MM.1S (cell line): ENCODE measurements at places on chromosomes 1 and 21.

DNA sequence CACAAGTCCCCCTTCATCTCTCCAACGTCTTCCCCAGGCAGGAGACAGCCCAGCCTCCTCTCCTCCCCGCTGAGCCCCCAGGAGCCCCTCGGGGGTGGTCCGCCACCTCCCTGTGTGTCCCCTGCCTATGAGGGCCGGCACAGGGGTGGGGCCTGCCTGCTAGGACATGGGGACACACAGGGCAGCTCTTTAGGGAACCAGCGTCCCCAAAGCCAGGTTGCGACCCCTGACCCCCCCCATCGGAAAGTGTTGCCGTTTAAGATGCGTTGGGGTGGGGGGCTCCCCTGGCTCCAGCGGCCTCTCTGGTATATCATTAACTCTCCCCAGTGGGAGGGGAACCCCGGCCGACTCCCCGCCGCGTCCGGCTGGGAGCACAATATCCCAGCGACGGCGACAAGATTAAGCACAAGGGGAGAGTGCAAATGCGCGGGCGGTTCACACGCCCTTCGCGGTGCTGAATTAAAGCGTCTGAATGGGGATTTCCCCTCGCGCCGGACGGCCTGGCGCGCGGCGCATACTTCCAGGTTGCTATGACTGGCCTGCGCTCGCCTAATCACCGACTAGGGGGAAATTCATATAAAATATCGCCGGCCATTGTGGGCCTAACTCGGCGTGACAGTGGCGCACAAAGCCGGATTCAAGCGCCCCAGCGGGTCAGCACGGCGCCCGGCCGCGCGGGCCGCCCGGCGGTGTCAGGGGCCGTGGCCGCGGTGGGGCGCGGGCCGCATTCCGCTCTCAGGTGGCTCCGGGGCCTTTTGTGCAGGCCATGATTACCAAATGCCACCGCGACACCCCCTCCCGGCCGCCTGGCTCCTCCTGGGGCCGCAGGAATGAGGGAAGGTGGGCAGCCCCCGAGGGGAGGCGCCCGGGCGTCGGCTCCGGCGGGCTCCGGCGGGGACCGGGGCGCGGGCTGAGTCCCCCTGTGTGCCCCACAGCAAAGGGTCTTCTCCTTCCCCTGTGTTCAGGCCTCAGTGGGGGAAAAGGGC lies 30.9 kb downstream of the WNT3A start:
- no peak for DNase-seq

DNA sequence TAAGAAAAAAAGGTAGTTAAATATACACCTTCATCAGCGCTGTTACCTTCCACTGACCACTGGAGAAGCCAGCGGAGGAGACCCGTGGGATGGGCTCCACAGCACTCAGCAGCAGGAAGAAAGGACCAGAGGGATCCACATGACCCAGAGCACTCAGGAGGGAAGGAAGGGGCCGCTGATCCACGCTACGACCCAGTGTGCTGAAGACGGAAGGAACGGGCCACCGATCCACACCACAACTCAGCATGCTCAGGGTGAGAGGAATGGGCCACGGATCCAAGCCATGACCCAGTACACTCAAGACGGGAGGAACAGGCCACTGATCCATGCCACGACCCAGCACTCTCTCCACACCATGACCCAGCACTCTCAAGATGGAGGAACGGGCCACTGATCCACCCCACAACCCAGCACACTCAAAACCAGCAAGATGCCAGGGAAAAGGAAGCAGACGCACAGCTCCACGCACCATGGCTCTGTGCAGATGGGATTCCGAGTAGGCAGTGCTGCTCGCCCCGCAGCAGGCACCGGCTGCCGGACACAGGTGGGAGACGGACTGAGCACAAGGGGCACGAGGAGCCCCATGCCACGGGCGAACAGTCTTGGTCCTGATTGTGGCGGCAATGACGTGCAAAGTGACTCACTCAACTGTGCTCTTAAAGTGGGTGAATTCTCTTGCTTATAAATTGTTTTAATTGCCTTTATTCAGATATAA lies 8.7 kb downstream of the WRAP73 start:
- no peak for DNase-seq

DNA sequence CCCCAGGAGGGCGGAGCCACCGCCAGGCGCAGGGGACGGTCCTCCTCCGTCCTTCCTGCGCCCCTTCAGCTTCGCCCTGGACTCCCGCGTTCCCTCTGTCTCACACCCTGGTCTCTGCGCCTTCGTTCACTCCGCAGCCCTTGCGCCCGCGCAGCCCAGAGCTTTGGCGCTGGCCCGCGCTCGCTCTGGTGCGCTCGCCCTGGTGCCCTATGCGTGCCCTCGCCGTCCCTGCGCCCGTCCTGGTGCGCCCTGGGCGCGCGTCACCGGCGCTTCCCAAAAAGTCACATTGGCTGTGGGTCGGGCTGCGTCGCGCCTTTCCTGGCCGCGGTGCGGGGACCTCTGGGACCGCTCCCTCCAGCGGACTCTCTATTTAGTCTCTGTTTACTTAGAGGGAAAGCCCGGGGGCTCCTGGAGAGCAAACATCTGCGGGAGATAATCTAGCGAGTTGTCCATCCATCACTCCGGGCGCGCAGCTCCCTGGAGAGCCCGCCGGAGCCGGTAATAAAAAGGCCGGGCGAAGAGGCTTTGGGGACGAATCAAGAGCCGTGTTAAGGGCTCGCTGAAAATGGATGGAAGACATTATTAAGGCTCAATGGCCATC lies 178.6 kb downstream of the PRDM16 start:
- DNase-seq = no peak

GRCh38 chr21:33691945-33692603 lies 49.8 kb downstream of the ITSN1 start:
- DNase-seq = peak; percentile 7

DNA sequence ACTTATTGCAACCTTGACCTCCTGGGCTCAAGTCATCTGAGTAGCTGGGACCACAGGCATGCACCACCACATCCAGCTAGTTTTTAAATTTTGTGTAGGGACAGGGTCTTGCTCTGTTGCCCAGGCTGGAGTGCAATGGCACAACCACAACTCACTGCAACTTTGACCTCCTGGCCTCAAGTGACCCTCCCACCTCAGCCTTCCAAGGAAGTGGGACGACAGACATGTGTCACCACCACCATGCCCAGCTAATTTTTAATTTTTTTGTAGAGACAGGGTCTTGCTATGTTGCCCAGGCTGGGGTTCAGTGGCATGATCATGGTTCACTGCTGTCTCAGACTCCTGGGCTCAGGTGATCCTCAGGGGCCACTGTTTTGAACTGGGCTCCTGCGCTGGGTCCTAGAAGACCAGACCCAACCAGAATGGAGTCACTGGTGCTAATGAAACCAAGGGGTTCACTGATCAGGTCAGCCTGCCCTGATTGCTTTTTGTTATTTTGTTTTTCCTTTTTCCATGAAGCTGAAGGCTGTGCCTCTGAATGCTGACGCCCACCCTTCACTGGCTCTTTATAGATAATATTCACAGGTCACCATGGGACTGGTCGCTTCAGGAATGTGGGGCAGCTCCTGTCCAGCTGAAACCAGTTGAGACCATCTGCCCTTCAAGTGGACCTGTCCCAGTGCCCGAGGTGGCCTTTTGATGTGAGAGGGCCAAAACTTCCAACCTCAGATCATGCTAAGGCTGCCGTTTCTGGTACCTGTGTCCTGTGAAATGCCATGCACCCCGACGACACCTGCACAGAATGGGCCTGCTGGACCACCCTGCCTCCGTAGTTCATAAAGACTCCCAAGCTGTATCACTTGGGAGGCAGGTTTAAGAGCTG lies 4.9 kb downstream of the TRIM17 start:
- no peak for DNase-seq

DNA sequence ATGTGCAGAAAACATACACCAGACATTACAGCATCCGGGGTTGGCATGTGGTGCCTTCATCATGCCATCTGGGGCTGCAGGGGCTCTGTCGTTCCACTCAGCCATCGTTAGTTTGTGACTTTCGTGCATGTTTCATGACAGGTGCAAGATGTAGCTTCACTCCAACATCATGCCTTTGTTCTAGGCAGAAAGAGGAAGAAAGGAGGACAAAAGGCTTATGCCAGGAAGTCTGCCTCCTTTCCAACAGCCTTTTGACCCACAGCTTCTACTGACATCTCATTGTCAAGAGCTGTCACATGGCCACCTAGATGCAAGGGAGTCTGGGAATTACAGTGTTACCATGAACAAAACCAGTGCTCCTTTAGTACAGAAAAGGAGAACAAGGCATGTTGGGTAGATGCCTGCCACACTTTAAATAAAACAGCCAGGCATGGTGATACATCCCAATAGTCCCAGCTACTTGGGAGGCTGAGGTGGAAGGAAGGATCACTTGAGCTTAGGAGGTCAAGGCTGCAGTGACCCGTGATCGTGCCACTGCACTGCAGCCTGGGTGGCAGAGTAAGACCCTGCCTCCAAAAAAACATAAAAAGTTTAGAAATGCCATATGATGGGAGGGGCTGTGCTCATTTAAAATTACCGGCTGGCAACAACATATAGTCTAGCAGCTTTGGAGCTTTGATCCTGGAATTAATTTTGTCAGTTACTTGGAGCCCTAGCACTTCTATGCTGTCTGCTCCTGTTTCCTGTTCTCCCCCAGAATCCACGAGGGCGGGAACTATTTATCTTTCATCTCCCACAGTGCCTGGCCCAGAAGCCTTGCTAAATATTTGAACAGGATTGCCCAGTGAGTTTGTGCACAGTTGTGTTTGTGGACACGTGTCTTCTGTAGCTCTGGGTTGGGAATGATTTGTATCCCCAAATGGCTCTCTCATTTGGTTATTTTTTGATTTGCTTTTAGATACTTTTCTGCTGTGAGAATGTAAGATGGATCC lies 7.4 kb downstream of the DOP1B start:
- DNase-seq = no peak

DNA sequence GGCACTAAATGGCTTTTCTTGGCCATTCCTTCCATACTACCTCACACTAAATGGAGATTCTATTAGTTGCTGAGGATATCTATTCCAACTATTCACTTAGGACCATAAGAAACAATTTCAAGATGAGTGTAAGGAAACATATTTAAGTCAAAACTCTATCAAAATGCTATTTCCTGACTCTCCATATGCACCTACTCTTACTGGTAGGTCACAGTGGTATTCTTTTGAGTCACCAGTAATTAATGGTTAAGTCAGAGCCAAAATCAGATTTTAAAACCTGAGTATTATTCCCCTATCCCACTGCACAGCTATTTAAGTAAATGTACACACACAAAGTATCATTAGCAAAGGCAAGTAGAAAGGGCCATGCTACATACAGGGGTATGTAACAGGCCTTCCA lies 50.3 kb downstream of the ARID4B start:
- DNase-seq = no peak

DNA sequence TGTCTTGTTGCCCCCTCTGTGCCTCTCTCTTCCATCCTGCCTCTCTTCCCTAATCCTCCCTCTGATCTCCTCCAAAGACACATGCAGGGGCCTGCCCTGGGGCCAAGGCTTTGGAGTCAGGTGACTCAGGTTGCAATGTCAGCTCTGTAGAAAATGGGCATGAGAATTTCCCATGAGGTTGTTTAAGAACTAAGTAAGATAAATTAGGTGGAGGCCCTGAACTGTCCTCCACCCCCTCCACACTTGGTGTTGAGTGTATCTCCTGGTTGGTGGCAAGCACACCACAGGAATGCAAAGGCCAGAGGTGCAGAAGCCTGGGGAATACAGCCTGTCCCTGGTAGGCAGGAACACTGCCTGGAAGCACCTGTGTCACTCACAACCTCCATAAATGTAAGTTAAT lies 63.9 kb upstream of the GRIK3 start:
- DNase-seq = no peak

GRCh38 chr1:224431726-224432125 lies 2.9 kb downstream of the WDR26 start:
- DNase-seq = no peak

DNA sequence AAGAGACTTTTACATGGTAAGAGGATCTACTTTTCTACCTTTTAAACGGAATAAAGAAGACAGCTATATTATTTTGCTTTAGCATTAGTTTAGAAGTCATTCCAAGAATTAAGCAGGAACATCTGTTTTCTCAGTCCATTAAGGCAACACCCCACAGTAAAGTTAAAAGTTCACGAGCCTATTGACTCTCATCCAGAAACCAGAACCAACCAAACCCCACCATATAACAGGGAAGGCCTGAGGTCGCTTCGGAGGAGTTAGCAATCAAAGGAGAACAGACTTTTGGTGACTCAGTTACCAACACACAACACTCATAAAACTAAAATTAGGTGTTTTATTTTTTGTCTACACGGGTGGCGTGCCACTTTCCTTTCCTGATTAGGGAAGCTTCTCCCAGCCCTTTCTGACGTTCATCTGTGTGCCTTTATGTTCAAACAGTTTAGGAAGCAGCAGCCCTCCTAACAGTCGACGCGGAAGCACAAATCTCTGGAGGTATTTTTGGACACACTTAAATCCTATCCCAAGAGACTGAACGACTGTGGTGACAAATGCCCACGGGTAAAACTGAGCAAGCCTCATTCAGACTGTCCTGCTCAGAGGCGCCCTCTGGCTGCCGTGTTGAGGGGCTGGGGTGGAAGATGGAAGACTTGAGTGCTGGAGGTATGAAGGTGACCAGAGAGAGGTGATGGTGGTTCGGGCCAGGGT lies 8.6 kb upstream of the PLA2G2C start:
- DNase-seq = peak; percentile 42

DNA sequence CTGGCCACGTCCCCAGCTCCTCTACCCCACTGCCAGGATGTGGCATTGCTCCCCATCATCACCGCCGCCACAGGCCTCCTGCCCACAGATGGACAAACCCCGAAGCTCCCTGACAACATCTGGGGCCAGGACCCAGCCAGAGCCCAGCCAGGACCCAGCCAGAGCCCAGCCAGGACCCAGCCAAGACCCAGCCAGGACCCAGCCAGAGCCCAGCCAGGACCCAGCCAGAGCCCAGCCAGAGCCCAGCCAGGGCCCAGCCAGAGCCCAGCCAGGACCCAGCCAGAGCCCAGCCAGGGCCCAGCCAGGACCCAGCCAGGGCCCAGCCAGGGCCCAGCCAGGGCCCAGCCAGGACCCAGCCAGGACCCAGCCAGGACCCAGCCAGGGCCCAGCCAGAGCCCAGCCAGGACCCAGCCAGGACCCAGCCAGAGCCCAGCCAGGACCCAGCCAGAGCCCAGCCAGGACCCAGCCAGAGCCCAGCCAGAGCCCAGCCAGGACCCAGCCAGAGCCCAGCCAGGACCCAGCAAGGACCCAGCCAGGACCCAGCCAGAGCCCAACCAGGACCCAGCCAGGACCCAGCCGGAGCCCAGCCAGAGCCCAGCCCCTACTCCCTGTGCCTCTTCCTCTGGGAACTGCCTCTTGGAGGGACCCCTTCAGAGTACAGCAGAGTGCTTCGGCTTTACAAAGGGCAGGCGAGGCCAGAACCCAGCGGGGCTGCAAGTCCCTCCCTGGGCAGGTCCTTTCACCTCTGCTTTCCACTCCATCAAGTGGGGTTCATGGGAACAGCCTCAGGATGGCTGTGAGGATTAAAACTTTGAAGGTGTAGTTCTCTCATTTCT lies 43.7 kb downstream of the DISP3 start:
- no peak for DNase-seq

- no peak for DNase-seq
Measured at GRCh38 chr21:34227386-34227852, 136.4 kb upstream of the KCNE2 start.

DNA sequence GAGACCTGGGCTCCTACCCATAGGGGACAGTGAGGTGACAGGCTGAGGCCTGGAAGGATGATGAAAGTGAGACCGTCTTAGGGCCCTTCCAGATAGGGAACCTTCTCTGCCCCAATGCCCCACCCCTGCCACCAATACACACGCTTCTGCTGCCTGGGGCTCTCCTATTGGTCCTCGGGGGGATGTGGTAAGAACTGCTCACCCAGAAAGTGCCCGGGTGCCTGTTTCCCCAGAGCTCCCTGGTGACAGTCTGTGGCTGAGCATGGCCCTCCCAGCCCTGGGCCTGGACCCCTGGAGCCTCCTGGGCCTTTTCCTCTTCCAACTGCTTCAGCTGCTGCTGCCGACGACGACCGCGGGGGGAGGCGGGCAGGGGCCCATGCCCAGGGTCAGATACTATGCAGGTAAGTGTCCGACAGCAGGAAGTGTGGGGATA lies 948 bp downstream of the SEMA4A start:
- peak; percentile 95 for DNase-seq
